ENCODE measurements at places on chromosomes 5 and 9.

DNA sequence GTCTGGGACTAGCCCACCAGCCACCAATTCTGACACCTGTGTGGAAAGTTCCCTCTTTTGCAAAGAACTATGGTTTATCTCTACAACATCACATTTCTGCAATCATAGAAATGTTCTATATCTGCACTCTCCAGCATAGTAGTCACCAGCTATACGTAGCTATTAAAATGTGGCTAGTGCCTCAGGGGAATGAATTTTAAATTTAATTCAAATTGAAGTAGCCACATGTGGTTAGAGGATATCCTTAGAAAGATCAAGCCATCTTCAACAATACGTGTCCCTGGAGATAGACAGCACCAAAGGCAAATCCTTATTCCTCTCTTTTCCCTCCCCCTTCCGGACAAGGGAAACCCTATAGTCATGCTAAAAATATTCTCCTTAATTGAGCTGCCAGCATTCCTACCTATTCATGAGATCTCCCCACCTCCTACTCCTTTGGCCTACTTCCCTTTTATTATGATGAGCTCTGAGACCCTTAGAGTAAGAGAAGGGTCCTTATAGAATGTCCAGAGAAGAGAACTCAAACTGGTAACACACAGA, 11.1 kb downstream of the LCP2 start:
- no peak for DNase-seq

DNA sequence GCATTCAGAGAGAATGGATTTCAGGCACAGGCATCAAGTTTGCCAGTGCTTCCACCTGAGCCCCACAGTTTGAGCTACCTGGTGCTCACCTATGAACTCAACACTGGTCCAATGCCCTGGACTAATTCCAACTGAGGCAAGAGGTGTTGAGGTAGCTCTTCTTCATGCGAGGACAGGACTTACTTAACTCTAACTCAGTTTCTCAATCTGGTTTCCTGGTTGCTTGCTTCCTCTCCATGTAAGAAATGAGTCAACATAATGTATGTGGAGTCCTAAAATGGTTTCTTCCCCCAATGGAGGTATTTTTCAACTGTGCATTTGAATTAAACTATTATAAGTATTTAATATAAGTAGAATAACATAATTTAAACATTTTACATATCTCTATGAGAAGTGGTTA, 523.6 kb upstream of the DAB2 start:
- no peak for DNase-seq

DNA sequence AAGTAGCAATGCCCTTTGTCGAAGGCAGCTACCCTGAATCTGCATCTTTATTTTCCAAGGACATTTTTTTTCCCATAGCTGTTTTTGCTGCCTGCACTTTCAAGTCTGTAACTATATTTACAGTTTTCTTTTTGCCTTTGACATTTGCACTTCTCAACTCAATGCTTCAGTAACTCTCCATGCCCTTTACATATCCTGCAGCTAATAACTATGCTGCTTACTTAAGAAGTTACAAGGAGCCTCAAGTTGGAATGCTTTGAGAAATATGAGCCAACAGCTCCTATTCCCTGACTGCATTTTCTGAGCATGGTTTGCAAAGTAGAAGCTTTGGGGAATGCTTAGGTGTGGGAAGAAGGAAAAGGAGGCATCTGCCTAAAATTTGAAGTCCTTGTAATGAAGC, 194.8 kb upstream of the TRPC7 start:
- DNase-seq = no peak

GRCh38 chr5:173655196-173655797, 38.8 kb upstream of the BOD1 start:
- DNase-seq = no peak

GRCh38 chr9:84617411-84618029, 52.0 kb upstream of the NTRK2 start:
- DNase-seq = no peak

- DNase-seq = no peak
These were observed 203.9 kb downstream of the CWC27 start for GRCh38 chr5:64972591-64972990.

DNA sequence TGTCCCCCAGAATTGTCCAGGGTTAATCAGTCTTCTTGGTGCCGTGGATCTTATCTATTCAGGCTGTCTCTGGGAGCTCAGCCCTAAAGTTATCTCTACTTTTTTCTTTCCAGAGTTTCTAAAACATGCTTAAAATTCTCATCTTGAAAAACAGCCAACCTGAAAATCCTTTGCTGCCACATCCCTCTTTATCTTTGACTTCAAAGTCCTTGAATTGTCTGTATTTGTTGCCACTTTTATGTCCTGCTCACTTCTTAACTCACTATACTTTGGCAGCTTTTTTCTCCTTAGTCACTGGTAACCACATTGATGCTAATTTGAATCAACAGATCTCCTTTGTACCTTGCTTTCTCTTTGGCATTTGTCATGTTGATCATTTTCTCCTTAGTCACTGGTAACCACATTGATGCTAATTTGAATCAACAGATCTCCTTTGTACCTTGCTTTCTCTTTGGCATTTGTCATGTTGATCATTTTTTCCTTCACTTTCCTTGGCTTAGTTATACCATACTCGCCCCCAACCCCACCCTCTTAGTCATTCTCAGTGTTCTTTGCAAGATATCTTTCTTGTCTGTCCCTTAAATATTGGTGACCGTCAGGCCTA, 8.5 kb downstream of the DMXL1 start:
- no peak for DNase-seq

GRCh38 chr9:95379630-95380029, 62.1 kb upstream of the FANCC start:
- no peak for DNase-seq

Data from SIG-M5 (cell line).